Ovary (tissue), 10 donors: ENCODE measurements at places on chromosomes 5 and 9.

- no peak overlapping the region for H3K27ac ChIP-seq
- no peak for DNase-seq
- no peaks in the 10 kb centered on the region for H3K27me3 ChIP-seq
- no peaks in the 10 kb centered on the region for H3K36me3 ChIP-seq
Measured at GRCh38 chr5:103582364-103582763, 19.8 kb upstream of the NUDT12 start.

GRCh38 chr9:7121055-7121454 is 363.3 kb downstream of the KDM4C start:
- no peaks in the 10 kb centered on the region for H3K4me1 ChIP-seq
- H3K36me3 ChIP-seq, result no peaks in the 10 kb centered on the region
- DNase-seq, result no peak
- no peaks in the 10 kb centered on the region for H3K27me3 ChIP-seq

GRCh38 chr9:83992901-83993300 is 12.3 kb downstream of the RMI1 start:
- no peaks in the 10 kb centered on the region for H3K27me3 ChIP-seq
- no peak for DNase-seq
- peaks cover 1% of the 10 kb centered on the region for H3K4me1 ChIP-seq
- no peaks in the 10 kb centered on the region for H3K36me3 ChIP-seq

DNA sequence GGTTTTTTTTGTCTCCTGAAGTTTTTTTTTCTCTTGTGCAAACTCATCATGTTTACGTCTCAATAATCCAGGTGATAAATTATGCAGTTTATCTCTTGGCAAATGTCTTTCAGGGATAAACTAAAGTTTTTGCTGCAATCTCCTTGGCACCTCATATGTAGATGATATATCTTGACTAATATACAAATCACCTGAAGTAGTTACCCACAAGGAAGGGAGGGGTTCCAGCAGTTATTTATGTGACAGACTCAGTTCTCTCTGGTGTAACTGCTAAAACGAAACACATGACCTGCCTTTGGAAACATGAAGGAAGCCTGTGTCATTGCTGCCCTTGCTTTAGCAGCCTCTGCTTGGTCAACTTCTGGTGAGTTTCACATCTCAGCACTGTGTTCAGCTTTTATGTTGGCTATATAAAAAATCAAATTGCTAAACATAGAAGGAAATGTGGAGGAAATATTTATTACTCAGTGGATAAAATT is 39.3 kb upstream of the KIAA1958 start:
- H3K4me1 ChIP-seq, result no peaks in the 10 kb centered on the region
- no peaks in the 10 kb centered on the region for H3K36me3 ChIP-seq
- H3K4me3 ChIP-seq, result no peak overlapping the region
- no peak for DNase-seq
- H3K27me3 ChIP-seq, result no peaks in the 10 kb centered on the region

DNA sequence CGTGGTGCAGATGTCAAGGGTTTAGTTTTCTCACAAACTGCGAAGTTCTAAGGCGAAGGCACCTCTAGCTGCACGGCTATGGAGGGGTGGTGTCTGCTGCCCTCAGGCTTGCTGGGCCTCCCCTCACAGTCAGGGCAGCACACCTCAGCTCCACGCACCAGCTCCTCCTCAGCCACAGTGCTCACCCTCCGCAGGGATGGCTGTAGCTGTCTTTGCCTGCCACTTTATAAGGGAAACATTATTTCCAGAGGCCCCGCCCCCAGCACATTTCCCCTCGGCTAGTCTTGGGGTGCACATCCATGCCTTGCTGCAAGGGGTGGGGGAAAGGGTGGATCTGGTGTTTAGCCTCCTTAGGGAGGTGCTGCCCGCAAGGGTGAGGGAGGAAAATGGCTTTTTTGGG is 154.6 kb downstream of the TRIO start:
- no peaks in the 10 kb centered on the region for H3K36me3 ChIP-seq
- H3K27ac ChIP-seq, result no peak overlapping the region
- H3K27me3 ChIP-seq, result no peaks in the 10 kb centered on the region
- H3K4me1 ChIP-seq, result no peaks in the 10 kb centered on the region

GRCh38 chr5:148988328-148988727 is 74.5 kb downstream of the SH3TC2 start:
- no peak for DNase-seq
- no peak overlapping the region for H3K27ac ChIP-seq
- no peaks in the 10 kb centered on the region for H3K4me1 ChIP-seq
- H3K36me3 ChIP-seq, result no peaks in the 10 kb centered on the region
- no peak overlapping the region for H3K4me3 ChIP-seq
- H3K27me3 ChIP-seq, result no peaks in the 10 kb centered on the region

- no peaks in the 10 kb centered on the region for H3K36me3 ChIP-seq
- no peak overlapping the region for H3K27ac ChIP-seq
- H3K27me3 ChIP-seq, result no peaks in the 10 kb centered on the region
- no peak for DNase-seq
Measured at GRCh38 chr9:72256931-72257330, 107.7 kb downstream of the GDA start.

GRCh38 chr5:173967241-173967640 is 21.7 kb upstream of the C5orf47 start:
- H3K4me1 ChIP-seq, result no peaks in the 10 kb centered on the region
- no peak overlapping the region for H3K4me3 ChIP-seq
- H3K27me3 ChIP-seq, result no peaks in the 10 kb centered on the region
- H3K36me3 ChIP-seq, result no peaks in the 10 kb centered on the region
- no peak overlapping the region for H3K27ac ChIP-seq
- DNase-seq, result no peak

DNA sequence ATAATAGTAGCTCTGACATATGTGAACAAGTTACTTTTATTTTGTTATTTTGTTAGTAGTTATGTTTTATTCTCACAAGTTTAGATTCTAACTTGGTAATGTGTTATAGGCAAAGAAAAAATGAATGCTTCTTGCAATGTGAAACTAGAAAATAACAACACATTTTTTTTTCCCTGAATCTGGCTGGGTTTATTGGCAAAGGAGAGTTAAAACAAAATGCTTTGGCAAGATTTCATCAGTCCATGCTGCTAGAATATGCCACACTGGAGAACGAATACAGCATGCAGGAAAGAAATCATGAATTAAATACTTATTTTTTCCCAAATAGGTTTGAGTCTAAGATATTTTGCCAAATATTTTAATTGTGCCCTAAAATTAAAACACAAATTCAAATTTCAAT is 1048.1 kb upstream of the ACO1 start:
- no peak overlapping the region for H3K27ac ChIP-seq
- no peak for DNase-seq
- H3K4me3 ChIP-seq, result no peak overlapping the region
- no peaks in the 10 kb centered on the region for H3K27me3 ChIP-seq
- H3K4me1 ChIP-seq, result no peaks in the 10 kb centered on the region
- no peaks in the 10 kb centered on the region for H3K36me3 ChIP-seq

DNA sequence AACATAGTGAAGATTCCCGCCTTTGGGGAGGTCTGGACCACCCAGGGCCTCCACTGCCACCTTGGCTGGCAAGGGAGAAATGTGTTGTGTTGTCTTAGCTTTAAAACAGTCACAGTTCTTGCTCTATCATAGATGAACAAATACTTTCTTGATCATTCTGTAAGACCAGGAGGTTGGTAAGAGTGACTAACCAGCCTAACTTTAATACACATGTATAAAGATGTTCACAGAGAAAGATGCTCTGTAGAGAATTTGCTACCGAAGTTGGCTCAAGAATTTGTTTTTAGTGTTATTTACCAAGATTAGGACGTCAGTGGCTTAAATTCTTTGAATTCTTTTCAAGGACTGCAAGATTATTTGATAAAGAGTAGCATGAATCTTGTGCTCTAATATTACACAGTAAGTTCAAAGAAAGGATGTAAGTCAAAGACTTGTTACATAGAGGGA is 28.4 kb downstream of the GLRX start:
- H3K4me3 ChIP-seq, result no peak overlapping the region
- no peaks in the 10 kb centered on the region for H3K36me3 ChIP-seq
- no peaks in the 10 kb centered on the region for H3K27me3 ChIP-seq
- H3K27ac ChIP-seq, result no peak overlapping the region

- no peaks in the 10 kb centered on the region for H3K36me3 ChIP-seq
- DNase-seq, result peak; percentile 30
- no peaks in the 10 kb centered on the region for H3K4me1 ChIP-seq
- H3K27ac ChIP-seq, result no peak within 1 kb of the TSS
Measured at GRCh38 chr5:174045470-174046025, at the start of gene NSG2. Gene NSG2, plus strand, starts transcription at chr5:174045706. Its CDS starts 1,050 bp downstream, at chr5:174046756.

GRCh38 chr5:7925961-7926695 is 57.2 kb downstream of the MTRR start:
- H3K27me3 ChIP-seq, result no peaks in the 10 kb centered on the region
- no peak for DNase-seq
- H3K36me3 ChIP-seq, result no peaks in the 10 kb centered on the region

- no peaks in the 10 kb centered on the region for H3K27me3 ChIP-seq
- no peaks in the 10 kb centered on the region for H3K4me1 ChIP-seq
- H3K4me3 ChIP-seq, result no peak overlapping the region
- no peaks in the 10 kb centered on the region for H3K36me3 ChIP-seq
- no peak for DNase-seq
Measured at GRCh38 chr5:94471521-94471920, 146.9 kb downstream of the KIAA0825 start.

DNA sequence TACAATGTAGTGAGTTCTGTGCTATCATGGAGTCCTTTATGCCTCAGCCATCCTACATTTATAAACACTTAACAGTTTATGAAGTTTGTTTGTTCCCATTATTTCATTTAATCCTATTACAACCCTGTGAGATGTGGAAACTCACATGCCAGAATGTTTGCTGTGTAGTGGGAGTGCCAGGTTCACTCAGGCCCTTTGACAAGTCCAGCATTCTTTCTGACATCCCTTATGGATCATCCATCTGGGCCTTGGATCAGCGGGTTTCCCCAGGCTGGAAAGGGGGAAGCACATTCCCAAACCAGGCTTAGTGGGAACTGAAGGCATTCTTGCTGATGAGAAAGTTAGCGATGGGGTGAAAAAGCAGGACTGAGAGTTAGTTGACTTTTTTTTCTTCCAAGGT is 128.1 kb upstream of the OTULINL start:
- no peak for DNase-seq
- no peaks in the 10 kb centered on the region for H3K36me3 ChIP-seq
- peak overlapping the region; percentile 35 for H3K27ac ChIP-seq
- no peak overlapping the region for H3K4me3 ChIP-seq
- H3K27me3 ChIP-seq, result no peaks in the 10 kb centered on the region

DNA sequence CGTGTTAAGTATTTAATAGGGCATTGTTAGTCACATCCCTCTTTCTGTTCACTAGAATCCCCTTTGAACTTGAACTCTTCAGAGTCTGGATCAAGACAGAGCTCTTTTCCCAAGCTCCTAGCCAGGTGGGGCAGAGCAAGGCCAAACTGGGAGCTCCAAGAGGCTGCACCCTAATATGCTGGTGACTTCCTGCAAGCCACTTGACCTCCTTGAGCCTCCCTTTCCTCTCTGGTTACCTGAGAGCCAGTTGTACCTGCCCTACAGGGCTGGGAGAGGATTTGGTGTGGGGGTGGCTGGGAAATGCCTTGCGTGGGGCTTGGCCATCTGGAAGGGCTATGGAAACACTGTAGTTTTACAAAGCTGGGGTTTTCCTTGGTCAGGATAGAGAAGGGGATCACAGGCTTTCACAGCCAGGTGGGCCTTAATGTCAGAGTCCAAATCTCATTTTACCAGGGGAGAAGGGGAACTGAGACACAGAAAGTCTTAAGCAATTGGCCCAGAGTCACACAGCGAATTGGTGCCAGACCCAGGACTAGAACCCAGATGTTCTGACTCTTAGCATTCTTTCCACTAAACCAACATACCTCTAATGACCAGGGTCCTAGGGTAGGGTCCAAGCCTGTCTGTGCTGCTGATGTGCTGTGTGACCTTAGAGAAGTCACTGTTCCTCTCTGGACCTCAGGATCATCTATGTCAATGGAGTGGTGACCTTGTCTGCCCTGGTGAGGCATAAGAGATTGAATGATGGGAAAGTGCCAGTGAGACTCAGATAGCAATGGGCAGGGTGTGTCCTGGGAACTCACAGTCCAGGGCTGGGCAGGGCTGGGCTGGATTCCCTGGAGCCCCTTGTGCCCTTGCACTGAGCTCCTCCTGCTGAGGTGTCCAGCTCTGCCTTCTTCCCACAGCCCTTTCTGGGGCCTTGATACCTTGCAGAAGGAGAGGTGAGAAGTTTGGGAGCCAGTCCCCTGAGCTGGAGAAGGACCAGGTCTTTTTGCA is 35.8 kb downstream of the GSN start:
- no peaks in the 10 kb centered on the region for H3K27me3 ChIP-seq
- H3K4me1 ChIP-seq, result peaks cover 7% of the 10 kb centered on the region
- H3K4me3 ChIP-seq, result no peak overlapping the region
- no peaks in the 10 kb centered on the region for H3K36me3 ChIP-seq
- DNase-seq, result no peak

- H3K27ac ChIP-seq, result no peak overlapping the region
- H3K27me3 ChIP-seq, result no peaks in the 10 kb centered on the region
Measured at GRCh38 chr5:148996270-148996669, 66.6 kb downstream of the SH3TC2 start.

- H3K4me1 ChIP-seq, result no peaks in the 10 kb centered on the region
- no peaks in the 10 kb centered on the region for H3K27me3 ChIP-seq
- DNase-seq, result no peak
- no peaks in the 10 kb centered on the region for H3K36me3 ChIP-seq
- no peak overlapping the region for H3K27ac ChIP-seq
Measured at GRCh38 chr5:66912787-66913186, 283.8 kb downstream of the CD180 start.

- peaks cover 20% of the 10 kb centered on the region for H3K4me1 ChIP-seq
- no peak overlapping the region for H3K4me3 ChIP-seq
- peak overlapping the region; percentile 3 for H3K27ac ChIP-seq
- DNase-seq, result no peak
Measured at GRCh38 chr5:177477701-177478477, 4.5 kb upstream of the DBN1 start.

GRCh38 chr9:87112656-87113055 is 165.3 kb upstream of the GAS1 start:
- no peak overlapping the region for H3K4me3 ChIP-seq
- no peaks in the 10 kb centered on the region for H3K36me3 ChIP-seq
- H3K27me3 ChIP-seq, result no peaks in the 10 kb centered on the region
- H3K27ac ChIP-seq, result no peak overlapping the region
- no peak for DNase-seq
- H3K4me1 ChIP-seq, result peaks cover 11% of the 10 kb centered on the region

GRCh38 chr5:35016174-35017051 is 31.3 kb downstream of the AGXT2 start:
- no peak overlapping the region for H3K27ac ChIP-seq
- H3K27me3 ChIP-seq, result no peaks in the 10 kb centered on the region
- H3K36me3 ChIP-seq, result no peaks in the 10 kb centered on the region
- no peak for DNase-seq
- H3K4me3 ChIP-seq, result no peak overlapping the region
- no peaks in the 10 kb centered on the region for H3K4me1 ChIP-seq

- no peak overlapping the region for H3K4me3 ChIP-seq
- H3K4me1 ChIP-seq, result no peaks in the 10 kb centered on the region
- no peak overlapping the region for H3K27ac ChIP-seq
- DNase-seq, result no peak
- H3K36me3 ChIP-seq, result no peaks in the 10 kb centered on the region
Measured at GRCh38 chr5:119343766-119344165, 12.1 kb upstream of the TNFAIP8 start.
